Stimulated activated CD8-positive, alpha-beta memory T cell treated with anti-CD3 and anti-CD28 coated beads, Interleukin-15, amount 100 ng/mL, for 4 hours (primary cell): ENCODE measurements at places on chromosomes 7 and 10.

GRCh38 chr7:13882051-13882450, 107.4 kb downstream of the ETV1 start:
- no peak for DNase-seq

GRCh38 chr10:31138026-31138553, 106.4 kb upstream of the ZNF438 start:
- no peak for DNase-seq

DNA sequence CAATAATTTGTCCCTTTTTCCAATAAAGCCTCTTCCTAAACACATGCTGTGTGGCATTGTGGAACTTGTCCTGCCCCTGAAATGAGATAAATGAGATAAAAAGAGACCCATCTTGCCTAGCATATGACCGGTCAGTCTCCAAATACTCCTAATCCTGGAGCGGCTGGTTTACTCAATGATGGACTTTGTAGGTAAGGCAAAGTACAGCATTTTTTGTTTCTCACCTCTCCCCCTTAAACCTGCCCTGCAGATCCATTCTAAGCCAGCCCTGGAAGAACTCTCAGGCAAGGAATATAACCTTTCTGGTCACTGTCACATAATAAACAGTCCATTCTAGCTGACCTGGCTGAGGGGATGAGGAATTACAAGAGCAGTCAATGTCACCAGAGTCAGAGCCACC, 110.7 kb downstream of the C1GALT1 start:
- no peak for DNase-seq

DNA sequence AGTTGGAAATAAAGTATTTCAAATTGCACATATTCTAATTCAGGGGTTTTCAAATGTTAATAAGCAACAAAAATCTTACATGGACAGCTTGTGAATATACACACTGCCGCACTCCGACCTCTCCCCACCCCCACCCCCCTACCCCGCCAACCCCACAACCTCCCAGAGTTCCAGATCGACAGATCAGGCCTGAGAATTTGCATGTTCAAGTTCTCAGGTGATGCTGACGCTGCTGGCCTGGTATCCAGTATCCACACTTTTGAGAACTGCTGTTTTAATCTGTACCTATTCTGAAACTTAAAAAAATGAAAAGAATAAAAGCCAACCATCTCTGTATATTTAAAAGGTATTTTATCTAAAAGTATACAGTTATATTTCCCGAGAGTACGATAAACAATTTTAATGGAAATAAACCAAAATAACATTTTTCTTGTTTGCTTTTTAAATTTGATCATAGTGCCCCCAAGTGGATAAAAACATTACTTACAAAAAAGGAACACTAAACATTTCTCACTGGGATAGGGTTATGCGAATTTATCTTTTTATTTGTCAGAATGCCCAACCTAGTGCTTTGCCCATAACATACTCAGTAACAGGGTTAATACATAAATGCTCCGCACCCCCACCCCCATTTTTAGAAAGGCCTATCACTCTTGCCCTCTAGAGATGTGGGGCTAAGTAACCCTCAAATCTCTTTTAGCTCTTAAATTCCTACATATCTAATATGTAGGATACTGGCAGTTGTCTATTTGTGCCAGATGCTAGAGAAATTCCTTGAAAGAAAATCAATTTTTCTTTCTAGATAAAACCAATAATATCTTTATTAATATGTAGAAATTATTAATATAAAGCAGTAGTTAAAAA, 166.3 kb downstream of the RNF133 start:
- DNase-seq, result no peak

DNA sequence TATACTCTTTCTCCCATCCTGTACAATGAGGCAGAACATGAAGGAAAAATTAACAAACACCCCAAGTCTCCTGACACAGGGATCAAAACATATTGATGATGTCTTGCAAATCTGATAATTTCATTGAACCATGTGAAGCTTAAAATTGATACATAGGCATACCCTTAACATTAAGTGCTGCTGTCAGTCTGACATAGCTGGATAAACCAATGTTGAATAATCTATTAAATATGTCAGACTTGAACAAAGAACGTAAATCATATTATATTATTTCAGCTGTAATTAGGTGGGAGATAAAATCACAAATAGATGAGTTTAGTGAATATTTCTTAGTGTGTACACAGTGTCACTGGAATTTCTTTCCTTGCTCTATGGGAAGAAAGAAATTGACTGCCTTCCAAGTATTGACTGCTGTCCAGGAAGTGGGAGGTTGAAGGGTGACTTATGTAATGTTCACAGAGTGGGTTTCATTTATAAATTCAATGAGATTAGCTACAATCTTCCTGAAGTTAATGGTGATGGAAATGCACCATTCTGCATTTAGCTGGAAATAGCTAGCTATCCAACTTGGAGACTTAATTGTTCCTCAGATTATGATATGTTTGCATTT, 170.8 kb downstream of the AUTS2 start:
- DNase-seq, result no peak

GRCh38 chr7:24595671-24596418, 22.6 kb downstream of the PALS2 start:
- DNase-seq, result no peak

DNA sequence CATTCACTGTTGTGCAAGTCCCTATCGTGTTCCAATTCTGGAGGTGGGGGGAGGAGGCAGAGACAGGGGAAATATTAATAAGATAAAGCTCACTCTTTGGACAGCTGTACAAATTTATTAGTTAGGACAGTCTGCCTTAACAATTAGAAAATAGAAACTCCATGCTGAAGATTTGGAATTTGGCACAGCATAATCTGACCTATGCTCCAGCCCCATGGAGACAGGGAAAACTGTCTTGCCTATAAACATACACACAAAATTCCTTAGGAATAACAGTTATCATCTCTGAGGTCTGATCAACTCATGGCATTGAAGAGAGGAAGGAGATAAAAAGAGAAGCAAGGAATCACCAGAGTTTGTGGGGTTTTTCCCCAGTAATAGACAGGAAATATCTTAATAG, 335.4 kb upstream of the MEOX2 start:
- DNase-seq, result no peak
